ENCODE measurements at places on chromosomes 3 and 15.

- DNase-seq, result no peak
Measured at GRCh38 chr3:170642882-170643601, 57.2 kb upstream of the SLC7A14 start.

GRCh38 chr3:46574243-46574646 is 8.1 kb upstream of the LRRC2 start:
- DNase-seq, result no peak

DNA sequence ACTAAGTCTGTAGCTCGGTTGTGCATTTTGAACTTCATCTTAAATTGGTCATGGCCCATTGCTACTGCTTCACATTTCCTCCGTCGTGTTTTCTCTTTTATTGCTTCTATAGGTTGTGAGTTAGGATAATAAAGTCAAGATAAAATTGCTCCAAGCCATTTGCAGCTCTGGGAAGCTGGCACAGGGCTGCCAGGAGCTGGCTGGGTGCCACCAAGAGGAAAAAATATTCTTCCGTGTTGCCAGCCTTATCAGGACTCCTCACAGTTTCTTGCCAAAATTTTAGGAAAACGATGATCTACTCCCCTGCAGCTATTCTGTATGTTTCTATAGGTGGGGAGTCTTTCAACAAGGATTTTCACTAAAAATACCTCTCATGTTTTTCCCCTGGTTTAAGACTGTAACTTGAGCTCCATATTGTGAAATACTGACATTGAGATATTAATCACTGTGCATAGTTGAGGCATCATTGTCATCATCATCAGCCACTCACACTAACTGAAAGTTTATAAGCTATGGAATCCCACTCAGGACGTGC is 55.4 kb upstream of the PIAS1 start:
- DNase-seq, result peak; percentile 84

DNA sequence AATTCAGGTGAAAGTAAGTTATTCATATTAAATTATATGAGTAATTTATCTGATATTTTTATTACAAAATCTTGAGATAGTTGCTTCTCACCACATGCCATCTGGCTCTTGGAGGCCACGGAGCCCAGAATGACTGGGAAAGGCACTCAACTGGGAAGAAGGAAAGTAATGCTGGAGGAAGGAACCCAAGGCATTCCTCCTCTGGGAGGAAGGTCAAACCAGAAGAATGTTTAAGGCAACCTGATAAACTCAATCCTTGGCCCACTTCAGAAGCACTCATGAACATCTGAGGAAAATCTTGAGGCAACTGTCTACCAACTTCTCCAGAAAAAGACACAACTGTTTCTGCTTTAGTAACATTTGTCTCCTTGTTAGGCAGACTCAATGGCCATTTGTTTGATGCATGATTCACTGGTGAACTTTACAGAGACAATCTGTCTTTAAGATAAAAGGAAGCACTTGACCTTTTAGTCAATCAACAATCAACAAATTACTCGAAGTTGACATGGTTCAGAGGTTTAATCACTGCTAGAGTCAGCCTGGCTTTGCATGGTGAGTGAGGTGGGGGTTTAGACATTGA is 261.4 kb upstream of the MME start:
- peak; percentile 19 for DNase-seq

- DNase-seq, result no peak
Measured at GRCh38 chr3:146180376-146180775, 19.4 kb upstream of the PLOD2 start.

DNA sequence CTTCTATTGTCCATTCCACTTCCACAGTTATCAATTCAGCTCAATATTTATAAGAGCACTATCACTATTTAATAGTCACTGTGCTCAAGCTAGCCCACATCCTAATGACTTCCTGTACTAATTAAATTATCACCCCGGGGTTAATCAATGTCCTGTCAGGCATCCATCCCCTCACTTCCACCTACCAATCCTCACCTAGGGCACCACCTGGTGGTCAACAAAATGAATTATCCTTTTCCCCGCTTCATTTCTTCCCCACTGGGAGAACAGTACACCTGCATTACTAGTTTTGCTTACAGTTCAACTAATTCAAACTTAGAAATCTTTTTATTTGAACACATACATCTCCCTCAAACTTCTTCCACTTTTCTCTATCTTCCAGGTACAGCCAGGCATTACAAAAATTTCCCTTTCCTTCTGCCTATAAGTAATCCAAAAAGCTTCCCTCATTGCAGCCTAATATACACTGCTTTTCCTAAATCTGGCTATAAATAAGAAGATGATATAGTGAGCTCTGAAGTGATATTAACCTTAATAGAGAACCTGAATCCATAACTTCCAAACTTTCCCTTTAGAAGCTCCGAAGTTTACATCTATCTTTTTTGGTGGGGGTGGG is 68.5 kb downstream of the TMCC1 start:
- peak; percentile 36 for DNase-seq

DNA sequence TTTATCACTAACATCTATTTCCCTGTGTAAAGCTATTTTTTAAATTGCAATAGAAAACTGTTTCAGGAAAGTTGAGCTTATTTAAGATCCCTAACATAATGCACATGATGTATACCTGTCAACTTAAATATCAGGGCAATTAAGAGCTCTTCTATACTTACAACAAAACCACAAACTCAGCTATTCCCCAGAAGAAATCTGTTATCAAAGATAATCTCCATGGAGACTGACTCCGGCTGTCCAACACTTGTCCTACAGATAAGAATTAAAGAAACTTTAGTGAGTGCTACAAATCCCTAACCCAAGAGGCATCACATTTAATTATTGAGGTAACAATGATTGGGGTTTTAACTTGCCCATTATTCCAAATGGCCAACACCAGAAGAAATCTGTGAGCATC is 3.4 kb downstream of the SELENOK start:
- no peak for DNase-seq

DNA sequence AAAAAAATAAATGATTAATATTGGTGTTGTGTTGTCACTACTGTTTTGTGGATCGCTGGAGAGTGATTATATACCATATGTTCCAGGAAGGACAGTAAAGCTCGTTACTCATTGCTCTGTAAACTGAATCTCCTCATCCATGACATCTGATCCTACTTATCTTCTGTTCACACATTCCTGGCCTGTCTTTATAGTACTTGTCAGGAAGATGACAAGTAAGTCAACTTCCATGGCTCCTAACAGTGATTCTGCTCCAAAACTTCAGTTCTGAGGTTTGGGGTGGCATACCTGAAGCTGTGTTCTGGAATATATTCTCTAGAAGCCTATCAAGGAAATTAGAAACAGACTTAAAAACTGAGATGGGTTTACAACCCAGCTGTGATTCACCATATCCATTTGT is 288.9 kb downstream of the ZBBX start:
- peak; percentile 62 for DNase-seq

Measured in fibroblast of skin of abdomen (primary cell).